ENCODE measurements at places on chromosomes 11 and 22.

DNA sequence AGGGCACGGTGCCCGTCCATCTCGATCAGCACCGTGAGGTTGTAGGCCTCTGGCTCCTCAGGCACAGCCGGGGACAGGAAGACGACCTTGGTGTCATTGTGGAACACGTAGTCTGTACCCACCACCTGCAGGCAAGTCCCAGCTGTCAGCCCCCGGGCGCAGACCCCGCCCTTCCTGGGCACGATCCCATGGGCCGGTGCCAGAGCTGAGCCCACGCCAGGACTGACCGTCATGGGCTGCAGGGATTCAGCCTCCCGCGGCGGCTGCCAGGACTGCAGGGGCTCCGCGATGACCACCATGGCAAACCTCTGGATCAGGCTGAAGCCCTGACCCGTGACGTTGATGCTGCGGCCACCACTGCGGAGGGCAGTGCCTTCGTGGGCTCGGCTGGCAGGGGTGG is 11.8 kb upstream of the MAPK11 start:
- no peak for DNase-seq

DNA sequence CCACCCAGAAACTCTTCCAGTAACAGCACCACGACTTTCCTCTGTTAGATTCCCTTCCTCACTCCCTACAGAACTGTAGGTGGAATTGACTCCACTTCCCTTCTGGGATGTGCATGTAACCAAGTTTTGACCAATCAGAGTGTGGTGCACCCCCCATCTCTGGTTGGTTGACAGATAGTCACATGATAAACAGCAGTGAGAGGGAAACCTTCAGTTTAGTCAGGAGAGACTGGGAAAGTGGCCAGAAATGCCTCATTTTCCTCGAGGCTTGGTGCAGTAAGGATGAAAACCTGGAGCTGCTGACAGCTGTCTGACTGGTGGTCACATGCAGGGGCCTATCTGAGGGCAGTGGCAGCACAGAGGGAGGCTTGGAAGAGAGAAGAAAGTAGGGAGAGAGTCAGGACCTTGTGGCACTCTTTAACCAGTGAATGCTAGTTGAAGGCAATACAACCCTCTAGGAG is 67.3 kb upstream of the GRK3 start:
- DNase-seq: peak; percentile 21

DNA sequence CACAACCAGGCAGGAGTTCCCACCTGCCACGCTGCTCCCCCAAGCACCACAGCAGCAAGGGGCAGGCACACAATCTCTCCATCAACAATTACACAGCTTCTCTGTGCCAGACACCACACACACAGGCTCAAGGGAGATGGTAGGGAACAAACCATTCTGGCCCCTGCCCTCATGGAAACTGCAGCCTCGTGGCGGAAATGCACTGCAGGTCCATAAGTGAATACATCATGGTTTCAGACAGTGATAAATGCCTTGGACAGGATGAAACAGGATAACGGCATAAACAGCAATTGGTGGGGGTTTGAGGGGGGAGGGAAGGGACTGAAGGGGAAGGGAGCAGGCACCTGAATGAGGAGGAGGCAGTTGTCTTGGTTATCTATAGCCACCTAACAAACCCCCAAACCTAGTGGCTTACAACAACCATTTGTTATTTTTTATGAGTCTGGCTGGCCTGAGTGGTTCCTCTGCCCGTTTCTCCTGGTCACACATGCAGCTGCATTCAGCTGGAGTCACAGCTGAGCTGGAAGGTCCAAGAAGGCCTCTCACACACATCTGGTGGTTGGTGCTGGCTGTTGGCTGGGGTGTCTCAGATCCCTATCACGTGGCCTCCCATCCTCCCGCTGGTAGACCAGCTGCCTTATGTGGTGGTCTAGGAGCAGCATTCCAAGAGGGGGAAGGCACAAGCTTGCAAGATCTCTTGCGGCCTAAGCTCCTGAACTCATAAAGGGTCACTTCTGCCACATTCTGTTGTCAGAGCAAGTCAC is 15.0 kb upstream of the YWHAH start:
- no peak for DNase-seq

DNA sequence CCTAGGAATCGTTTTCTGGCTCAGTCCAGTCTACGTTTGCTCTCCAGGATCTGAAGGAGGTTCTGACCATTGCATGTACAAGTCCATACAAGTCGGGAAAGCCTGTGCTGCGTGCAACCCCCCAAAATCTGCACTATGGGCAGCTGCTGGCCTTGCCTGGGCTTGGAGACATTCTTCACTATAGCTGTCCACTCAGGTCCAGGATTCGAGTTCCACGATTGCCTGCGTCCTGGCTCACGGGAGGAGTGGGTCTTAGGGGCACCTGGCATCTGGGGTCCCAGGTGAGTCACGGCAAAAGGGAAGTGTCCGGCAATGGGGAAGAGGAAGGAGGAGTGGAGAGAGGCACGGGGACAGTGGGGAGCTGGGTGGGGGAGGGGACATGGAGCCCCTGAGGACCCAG is 563.0 kb downstream of the BRD1 start:
- no peak for DNase-seq

- no peak for DNase-seq
Observed at GRCh38 chr22:22155146-22155545, 89.4 kb upstream of the VPREB1 start.

DNA sequence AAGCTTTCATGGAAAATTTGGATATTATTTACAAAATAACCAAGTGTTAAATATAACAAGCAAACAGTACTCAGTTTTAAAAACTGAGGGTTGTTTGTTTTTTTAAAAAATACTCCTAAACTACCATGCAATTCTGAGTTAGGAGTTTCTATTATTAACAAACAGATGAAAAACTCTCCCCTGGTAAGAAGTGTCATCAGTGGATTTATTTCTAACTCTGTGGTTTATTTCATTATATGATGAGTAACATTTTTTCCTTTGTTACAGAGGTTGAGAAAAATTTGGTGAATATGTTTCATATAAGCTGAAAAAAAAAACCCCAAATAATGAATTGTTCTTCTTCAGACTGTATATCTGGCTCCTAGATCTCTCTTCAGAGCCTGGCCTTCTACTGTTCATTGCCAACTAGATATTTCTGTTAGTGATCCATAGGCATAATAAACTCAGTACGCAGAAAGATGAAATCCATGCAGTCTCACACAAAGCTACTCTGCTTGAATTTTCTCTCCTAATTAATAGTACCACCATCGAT is 29.4 kb upstream of the PDE3B start:
- no peak for DNase-seq

GRCh38 chr11:63970902-63971301 is 3.5 kb upstream of the COX8A start:
- no peak for DNase-seq

GRCh38 chr11:62981743-62982142 is 3.0 kb downstream of the SLC22A6 start:
- no peak for DNase-seq

DNA sequence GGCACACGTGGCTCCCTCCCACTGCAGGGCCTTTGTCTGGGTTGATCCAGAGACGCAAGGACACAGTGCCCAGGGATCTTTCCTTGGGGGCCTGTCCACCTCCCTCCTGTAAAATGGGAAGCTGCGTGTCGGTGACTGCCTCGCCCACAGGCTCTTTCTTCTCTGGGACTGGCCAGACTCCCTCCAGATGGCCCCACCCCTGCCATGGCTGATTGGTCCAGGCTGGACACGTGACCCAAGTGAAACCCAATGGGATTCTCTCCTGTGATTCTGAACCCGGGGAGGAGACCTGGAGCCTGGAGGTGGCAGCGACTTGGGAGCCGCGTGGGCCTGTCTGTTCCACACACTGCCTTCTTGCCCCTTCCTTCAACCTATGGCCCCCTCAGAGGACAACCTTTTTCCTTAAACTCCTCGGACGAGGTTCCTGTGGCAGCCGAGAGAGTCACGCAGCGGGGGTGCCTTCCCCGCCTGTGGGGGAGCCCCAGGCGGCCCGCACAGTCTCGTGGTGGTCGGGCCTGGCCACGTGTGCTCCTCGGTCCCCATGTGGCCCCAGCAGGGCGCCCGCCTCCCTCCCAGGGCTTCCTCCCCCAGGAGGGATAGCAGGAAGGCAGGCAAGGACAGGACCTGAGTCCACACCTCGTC is 12.4 kb upstream of the MPPED1 start:
- no peak for DNase-seq

DNA sequence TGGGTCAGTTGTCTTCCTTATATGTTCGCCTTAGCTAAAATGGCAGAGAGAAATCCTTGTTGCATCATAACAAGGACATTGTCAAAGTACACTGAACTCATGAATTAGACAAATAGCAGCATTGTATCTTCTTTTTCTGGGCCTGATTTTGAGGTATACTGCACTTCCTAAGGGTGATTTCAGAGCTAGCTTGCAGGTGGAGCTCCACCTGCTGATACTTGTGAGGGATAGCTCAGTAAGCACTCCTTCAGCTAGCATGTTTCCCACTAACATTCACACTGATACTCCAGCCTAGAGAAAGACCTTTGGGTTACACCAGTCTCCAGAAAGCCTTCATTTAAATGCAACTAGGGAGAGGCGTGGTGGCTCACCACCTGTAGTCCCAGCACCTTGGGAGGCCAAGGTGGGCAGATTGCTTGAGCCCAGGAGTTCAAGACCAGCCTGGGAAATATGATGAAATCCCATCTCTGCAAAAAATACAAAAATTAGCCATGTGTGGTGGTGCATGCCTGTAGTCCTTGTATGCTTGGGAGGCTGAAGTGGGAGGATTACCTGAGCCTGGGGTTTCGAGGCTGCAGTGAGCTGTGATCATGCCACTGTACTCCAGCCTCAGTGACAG is 29.8 kb downstream of the JAM3 start:
- peak; percentile 24 for DNase-seq
